Stimulated activated CD4-positive, alpha-beta T cell treated with anti-CD3 and anti-CD28 coated beads, Interleukin-1b, Interleukin-23, amount 100 ng/mL, for 1 hour (primary cell): ENCODE measurements at places on chromosomes 6 and 20.

- DNase-seq = no peak
Measured at GRCh38 chr6:47093169-47093568, 51.0 kb upstream of the ADGRF1 start.

- no peak for DNase-seq
Measured at GRCh38 chr20:11970243-11970836, 52.6 kb downstream of the BTBD3 start.

GRCh38 chr6:47278545-47278944 is 31.2 kb downstream of the TNFRSF21 start:
- DNase-seq = no peak

DNA sequence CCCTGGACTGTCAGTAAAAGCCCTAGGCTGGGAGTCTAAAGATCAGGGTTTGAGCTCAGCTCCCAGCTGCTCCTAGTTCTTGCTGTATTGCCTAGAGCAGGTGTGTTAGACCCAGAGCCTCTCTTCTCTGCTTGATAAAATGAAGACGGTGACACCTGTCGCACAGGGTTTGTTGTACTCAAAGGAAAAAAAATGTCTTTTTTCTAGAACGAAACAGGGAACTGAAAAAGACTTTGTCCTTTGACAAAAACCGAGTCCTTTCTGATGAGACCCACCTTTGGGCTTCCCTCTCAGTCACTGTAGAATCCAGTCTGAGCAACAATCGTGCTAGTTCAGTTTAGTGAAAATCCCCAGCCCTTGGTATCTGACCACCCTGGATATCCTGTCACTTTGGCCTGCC is 102.1 kb upstream of the LAMP5 start:
- DNase-seq = no peak

DNA sequence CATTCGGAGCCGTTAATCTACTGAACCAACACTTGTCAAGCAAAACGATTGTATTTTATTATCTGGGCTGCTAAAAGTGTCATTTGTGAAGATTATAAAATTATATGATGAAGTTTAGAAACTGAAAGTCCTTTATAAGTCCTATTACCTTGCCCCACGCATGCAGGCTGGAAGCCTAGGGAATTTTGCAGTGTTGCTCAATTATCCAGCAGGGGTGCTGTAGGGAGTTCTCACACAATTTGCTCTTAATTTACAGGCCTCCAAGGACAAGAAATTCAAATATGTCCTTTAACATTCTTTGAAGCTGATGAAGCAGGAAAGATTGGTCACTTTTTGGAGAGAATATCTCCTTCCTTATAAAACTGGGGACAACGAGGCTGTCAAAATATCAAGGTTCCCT is 368.9 kb downstream of the LMBRD1 start:
- no peak for DNase-seq

DNA sequence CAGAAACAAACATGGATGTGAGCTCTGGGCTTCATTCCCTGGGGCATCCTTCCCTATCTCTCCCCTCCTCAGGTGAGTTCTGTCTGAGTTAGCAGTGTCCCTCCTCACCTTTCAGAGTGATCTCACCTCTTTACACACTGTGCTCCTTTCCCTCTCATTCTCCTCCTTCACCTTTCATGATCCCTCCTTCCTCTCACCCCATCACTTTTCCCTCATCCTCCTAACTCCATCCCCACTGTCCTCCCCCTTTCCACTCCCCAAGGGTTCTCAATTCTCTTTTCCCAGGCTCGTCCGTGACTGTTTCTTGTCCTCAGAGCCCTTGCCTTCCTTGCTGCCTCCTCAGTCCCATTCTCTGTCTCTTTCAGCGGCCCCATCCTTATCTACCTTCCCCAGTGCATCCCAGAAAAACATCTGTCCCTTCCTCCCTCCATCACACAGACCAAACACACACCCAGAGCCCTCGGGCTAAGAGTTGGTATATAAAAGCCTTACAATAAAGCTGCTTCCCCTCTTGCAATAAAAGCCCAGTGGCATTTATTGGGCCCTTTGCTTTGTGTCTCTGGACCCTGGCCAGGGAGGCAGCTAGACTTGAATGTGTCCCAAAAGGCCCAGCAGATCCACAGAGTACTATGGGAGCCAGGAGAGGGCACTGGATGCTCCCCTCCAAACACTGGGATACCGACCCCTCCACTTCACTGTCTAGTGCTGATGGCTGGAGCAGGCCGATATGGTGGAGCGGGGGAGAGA is 1.9 kb downstream of the RNF39 start:
- DNase-seq = no peak

GRCh38 chr6:20538907-20539306 is 4.7 kb downstream of the CDKAL1 start:
- no peak for DNase-seq

- no peak for DNase-seq
Measured at GRCh38 chr20:16553684-16554083, 19.6 kb downstream of the KIF16B start.

DNA sequence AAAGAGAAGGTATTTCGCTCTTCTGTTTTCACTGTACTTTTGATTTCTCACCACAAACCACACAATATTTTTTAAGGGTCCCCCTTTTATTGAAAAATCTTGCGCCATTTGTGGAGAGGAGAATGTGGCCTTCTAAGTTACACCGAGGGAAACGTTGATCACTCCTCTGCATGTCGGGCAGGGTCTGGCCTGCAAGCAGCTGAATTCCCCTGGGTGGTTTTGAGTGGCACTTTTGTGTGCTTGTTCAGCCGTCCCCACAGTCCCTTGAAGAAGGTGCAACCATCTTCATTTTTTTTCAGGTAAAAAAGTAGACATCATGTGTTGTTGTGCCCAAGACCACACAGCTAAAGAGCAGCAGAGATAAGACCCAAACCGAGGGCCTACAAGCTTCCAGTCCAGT is 6.1 kb downstream of the GPR31 start:
- no peak for DNase-seq

DNA sequence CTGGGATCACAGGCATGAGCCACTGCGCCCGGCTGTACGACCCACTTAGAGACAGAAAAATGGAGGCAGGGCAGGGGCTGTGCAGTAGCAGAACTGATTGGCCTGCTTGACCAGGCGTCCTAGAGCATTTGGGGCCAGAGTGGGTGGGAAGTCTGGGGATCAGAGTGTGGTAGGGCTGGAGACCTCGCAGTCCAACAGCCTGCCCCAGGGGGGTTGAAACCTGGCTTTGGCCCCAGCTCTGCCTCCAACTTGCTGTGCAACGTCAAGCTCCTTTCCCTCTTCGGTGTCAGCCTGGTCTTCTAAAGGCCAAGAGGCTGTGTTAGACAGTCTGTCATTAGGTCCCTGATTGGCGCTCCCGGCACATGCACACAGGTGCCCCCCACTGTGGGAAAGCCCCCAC is 15.3 kb upstream of the SPDEF start:
- DNase-seq = no peak

GRCh38 chr6:98578016-98578415 is 256.4 kb upstream of the POU3F2 start:
- no peak for DNase-seq

DNA sequence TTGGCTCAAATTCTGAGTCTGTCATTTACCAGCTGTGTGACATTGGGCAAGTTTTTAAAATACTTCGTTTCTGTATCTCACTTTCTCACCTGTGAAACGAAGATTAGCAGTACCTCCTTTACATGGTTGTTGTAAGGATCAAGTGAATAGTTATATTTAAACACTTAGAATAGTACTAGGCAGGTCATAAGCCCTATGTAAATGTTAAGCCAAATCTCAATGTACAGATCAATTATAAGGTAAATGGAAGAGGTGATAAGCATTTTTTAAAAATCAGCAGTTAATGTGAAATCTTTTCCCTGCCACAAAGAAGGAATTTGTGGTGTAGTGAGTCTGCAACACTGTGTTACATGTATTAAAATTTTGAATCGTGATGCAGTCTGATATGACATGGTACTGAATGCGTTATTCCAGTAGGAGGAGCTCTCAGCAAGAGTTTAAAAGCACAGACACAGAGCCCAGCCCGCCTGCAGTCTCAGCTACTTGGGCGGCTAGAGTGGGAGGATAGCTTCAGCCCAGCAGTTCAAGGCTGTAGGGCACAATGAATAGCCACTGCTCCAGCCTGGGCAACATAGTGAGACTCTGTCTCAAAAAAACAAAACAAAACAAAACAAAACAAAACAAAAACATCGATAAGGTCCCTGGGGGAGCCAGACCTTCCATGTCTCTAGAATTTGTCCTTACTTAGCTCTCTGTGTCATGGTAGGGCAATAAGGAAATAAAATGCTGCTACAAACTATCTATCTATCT is 46.0 kb downstream of the GTF2H5 start:
- peak; percentile 9 for DNase-seq

DNA sequence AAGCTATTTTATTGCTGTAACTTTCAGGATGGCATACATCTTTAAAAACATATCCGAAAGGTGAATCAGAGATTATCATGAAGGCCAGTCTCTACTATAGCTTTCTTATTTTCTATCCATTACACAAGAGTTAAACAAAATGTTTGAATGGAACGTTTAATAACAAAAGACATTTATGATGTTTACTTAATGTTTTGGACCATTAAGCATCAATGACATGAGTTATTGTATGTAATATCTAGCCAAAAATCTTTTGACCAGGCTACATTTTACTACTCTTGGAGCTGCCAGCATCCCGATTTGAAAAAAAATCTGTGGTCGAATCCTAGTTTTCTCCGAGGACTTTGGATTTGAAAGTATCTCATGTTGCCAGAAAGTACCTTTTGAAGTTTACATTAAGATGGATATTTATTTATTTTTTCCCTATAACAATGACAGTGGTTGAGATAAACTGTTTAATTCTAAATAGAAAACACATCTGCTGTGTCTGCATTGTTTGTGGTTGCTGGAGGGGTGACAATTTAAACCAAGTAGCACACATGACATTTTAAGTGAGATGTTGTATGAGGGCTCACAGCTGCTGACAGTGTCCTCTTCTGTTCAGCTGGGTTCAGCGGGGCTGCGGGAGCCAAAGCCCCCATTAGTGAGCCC is 293.7 kb upstream of the TCF21 start:
- no peak for DNase-seq

- no peak for DNase-seq
Measured at GRCh38 chr6:16450821-16451220, 212.4 kb downstream of the GMPR start.

DNA sequence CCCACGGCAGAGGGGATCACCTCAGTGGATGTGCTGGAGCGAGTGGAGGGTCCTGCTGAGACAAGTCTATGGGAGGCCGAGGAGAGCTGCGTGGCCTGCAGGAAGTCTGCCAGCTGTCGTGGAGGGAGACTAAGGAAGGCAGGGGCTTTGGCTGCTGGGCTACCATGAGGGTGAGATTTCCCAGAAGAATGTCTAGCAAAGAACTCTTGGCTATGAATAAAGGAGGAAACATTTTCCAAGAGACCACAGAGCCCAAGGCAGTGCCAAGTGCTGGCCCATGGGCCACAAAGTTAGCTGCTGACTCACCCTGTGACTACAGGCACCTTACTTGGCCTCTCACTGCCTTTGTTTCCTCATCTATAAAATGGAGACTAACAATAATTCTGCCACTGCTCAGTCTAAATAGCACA is 73.4 kb downstream of the PRDM1 start:
- no peak for DNase-seq

DNA sequence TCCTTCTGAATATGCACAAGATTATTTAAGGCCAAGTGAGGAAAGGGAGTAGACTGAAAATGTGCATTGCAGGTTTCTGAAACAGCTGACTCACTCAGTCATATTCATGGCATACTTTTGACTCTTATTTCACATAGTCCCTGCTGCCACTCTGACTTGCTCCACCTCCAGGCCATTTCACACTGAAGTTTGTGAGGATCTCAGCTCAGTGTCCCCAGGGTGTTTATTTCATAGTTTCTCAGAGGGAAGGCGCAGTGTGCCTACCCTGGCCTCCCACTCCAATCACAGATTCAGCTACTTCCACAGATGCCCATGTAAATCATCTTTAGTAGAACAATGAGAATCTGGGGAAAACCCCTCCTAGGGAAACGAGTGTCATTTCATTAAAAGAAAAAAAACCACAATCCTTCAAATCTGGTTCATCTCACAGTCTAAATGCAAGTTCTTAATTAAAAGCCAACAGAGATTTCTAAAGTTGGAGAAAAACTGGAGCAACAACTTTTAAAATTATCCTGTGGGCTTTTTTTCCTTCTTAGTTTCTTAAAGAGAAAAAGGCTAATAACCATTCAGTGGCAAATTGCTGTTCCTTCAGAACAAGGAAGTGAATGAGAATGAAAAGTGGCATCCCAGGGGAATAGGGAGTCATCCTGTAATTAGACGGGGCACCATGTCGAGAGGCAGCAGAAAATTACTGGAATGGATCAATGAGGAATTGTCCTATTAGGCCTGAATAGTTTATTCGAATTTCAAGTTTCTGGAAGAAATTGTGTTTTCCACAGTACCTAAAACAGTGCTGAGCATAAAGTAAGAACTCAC is 133.6 kb downstream of the TFAP2B start:
- no peak for DNase-seq

GRCh38 chr20:46999801-47000465 is 105.3 kb downstream of the EYA2 start:
- DNase-seq = no peak

GRCh38 chr20:59785669-59785959 is 147.8 kb downstream of the SYCP2 start:
- DNase-seq = no peak

GRCh38 chr20:24691901-24692351 is 222.5 kb downstream of the SYNDIG1 start:
- DNase-seq = no peak

- DNase-seq = no peak
Measured at GRCh38 chr6:48835421-48835958, 627.6 kb downstream of the MMUT start.

DNA sequence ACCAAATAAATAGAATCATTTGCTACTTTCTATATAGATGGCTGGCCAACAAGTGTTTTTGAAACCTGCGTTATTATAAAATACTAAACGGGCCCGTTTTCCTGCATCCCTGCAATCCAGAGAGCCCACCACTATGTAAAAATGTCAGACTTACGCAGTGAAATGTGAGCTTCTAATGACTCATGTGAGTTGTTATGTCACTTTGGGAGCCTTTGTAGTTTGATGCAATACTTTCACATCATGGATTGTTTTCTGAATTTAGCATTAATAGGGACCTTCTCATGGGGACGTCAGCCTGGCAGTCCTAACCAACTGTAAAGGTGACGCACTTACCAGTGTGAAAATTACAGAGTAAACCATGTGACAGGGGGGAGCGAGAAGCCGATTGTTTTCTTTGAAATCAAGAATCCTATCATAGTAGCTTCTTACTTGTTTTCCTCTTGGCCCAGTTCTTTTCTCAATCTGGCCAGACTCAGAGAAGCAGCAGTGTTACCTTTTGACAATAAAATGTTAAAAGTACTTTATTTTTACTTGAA is 75.3 kb downstream of the SSR1 start:
- no peak for DNase-seq

GRCh38 chr6:134449781-134450180 is 131.9 kb upstream of the SGK1 start:
- no peak for DNase-seq

- no peak for DNase-seq
Measured at GRCh38 chr6:25035512-25036435, 100.0 kb upstream of the RIPOR2 start.

- no peak for DNase-seq
Measured at GRCh38 chr6:139839506-139840156, 465.2 kb upstream of the CITED2 start.

GRCh38 chr20:21465799-21466198 is 48.1 kb downstream of the NKX2-2 start:
- DNase-seq = no peak
